ENCODE measurements at places on chromosomes 6 and 20. TPM values are rescaled to one million over a fixed set of nuclear protein-coding genes. Genes with fewer than 3 reads are reported as not detected.

Gene C6orf15
- total RNA-seq: not detected

Gene SLPI
- total RNA-seq: not detected

Gene NHSL1
- 56.6 TPM for total RNA-seq

Gene SLC4A11
- 0.55 TPM for total RNA-seq

Gene PRKN
- 3.2 TPM for total RNA-seq

Gene PNLDC1
- 0.49 TPM for total RNA-seq
